Umbilical cord (tissue), 2 donors: ENCODE measurements at places on chromosomes 3 and 15. TPM values are rescaled to one million over a fixed set of nuclear protein-coding genes. Genes with fewer than 3 reads are reported as not detected.

DNA sequence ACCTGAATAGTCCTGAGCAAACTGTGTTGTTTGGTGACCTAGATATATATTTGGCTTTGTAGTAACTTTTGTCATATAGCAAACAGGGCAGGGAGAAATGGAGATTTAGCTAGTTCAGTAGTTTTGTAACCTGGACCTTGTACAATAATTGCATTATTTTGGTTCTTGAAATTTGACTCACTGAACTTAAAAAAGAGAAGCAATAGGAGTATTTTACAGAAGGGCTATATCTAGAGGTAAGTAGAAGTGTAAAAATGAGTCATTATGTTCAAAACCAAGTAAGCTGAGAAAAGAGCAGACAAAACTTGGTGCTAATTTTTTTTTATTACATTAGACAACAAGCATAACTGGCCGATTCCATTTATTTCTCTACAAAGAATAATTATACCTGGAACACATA, 505.4 kb downstream of the ZIC1 start:
- no peak for DNase-seq

- DNase-seq: no peak
These were observed 66.8 kb downstream of the CD200R1L start for GRCh38 chr3:112779558-112780480.

Gene GOLGA8J
- 2.6 TPM for total RNA-seq

Gene IQCH
- total RNA-seq: 2.2 TPM

Gene GUCA1C
- total RNA-seq: not detected
